ENCODE measurements at places on chromosomes 5 and 9.

GRCh38 chr5:173903396-173904140, 15.4 kb downstream of the CPEB4 start:
- no peak for DNase-seq

GRCh38 chr9:92484563-92484962, 2.3 kb upstream of the ASPN start:
- no peak for DNase-seq

- DNase-seq, result no peak
Measured at GRCh38 chr9:78972303-78972999, 599.3 kb upstream of the TLE4 start.

DNA sequence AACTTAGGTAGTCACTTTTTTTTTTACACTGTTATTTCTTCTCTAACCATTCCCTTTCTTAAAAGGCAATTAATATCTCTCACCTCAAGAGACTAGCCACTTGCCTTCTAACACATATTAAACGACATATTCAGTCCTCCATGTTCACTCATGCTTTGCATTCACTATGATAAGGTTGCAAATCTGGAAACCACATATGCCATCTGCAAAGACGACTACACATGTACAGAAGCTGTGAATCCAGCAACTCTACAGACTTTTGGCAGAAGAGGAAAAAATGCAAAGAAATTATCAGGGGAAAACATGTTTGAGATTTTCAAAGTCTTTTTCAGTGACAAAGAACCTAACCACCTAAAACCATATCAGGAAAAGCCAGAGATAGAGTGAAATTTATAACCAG, 112.1 kb downstream of the EPB41L4A start:
- no peak for DNase-seq

GRCh38 chr9:78900500-78900899, 603.6 kb downstream of the PSAT1 start:
- DNase-seq, result no peak

DNA sequence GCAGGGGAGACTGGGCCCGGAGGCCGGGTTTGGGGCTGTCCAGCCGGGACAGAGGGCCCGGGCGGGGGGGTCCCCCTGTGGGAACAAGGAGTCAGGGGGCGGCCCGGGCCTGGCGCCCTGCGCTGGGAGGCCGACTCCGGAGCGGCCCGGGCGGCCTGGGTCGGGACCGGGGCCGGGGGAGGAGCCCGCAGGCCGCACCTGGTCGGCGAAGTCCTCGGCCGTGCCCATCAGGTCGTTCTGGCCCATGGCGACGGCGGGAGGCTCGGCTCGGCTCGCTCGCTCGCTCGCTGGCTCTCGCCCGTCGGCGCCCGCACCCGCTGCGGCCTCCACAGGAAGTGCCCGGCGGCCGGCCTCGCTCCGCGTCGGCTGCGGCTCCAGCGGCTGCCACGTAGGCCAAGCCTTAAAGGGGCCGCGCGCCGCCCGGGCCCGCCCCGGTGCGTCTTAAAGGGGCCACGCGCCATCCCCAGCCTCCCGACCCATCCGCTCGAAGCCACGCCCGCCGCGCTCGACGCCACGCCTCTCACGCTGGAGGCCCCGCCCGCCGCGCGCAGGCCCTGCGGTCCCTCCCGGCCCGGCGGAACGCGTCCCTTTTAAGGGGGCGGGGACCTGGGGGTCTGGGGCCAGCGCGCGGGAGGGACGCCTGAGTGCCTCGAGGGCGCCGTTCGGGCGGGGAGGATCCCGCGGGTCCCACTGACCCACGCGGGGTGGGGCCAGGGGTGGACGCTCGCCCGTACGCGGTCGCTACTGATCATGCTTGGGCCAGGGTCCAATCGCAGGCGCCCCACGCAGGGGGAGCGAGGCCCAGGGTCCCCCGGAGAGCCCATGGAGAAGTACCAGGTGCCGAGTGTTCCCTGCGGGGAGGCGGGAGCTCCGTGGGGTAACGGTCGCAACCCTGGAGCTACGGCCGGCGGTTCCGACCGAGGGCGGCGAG, at the start of the genes STKLD1 and SURF4:
Gene STKLD1, plus strand, starts transcription at position 643 of the 931 bp plus-strand sequence. Its CDS starts 108 bp downstream, at position 751.
Gene SURF4, minus strand, starts transcription at position 337 of the 931 bp plus-strand sequence. Its CDS starts 91 bp downstream, at position 246.
- no peak for DNase-seq

DNA sequence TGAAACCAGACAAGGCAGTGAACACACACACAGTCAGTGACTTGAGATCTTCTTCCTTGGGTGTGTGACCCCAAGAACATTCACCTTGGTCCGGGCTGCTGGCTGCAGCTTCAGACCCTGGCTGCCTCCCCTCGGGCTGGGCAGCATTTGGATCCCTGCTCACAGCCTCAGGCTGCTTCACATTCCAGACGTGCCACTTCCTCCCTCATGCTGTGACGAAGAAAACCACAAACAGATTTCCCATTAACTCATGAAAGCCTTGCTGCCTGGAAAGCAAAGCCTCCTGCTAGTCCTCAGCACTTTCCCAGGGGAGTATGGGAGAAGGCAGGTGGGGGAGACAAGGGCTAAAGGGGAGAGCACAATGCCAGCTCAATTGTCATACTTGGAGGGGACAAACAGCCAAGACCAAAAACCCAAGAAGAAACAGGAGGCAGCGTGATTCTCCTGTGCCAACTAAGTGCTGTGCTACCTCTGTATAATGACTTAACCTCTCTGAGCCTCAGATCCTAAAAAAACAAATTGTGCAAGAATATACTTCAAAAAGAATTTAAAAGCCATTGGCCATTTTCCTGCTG, 594.6 kb upstream of the BRINP1 start:
- no peak for DNase-seq

GRCh38 chr5:74319076-74319475, 321.5 kb downstream of the ENC1 start:
- no peak for DNase-seq

DNA sequence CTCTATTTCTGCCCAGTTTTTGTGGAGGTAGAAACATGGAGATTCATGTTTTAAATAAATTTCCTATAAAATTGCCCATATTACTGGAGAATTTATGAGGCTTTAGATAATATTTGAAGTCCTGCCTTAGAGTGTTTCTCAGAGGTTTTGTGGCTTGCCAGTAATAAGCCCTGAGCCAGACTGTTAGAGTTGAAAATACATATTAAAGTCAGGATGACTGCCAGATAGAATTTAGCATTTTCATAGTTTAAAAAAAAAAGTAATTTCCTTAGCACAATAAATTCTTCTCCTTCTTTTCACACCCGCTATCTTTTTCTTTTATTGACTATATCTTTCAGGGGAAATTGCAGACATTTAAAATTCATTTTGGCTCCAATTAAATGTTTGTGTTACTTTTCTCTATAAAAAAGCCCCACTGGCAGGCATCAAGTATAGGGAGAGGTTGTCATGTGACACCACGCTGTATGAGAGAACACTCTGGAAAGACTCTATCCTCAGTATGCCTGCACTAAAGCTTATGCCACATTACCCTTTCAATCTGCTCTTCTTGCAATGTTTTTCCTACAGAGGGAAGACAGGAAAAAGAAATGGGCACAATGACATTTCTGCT, 135.2 kb downstream of the MPDZ start:
- no peak for DNase-seq

- no peak for DNase-seq
Measured at GRCh38 chr9:113176803-113177202, 26.0 kb downstream of the SLC31A2 start.

DNA sequence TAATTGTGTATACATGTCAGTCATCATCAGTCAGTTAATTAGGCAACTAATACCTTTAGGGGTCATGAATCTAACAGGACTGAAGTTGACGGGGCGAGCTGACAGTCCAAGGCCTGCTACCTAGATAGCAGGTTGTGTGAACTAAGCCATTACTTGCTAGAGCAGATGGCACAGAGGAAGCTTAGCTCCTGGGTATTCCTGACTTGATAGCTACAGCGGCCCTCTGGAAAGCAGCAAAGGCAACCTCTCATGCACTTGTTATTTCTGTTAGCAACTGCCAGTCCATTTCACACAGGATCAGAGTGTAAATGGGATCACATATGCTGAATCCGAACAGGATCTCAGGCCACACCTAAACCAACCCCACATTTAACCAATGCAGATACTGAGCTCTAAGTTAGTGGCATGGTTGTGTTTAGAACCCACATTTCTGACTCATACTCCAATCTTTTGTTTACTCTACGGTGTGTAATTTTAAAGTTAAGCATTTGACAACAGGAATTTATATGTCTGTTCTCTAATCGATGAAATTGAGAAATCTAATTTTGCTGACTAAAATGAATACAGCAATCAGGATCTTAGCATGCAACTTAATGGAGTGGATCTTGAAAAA, 521.3 kb upstream of the ZNF608 start:
- DNase-seq, result no peak

- no peak for DNase-seq
Measured at GRCh38 chr5:620586-621180, 8.5 kb downstream of the CEP72 start.

GRCh38 chr5:152264645-152265254, 140.3 kb downstream of the NMUR2 start:
- no peak for DNase-seq

- no peak for DNase-seq
Measured at GRCh38 chr5:33129309-33129708, 311.5 kb upstream of the TARS1 start.

GRCh38 chr9:123643518-123643917, 286.4 kb downstream of the DENND1A start:
- no peak for DNase-seq

GRCh38 chr5:35461530-35461929, 156.1 kb upstream of the SPEF2 start:
- DNase-seq, result no peak

GRCh38 chr9:7273575-7273974, 515.8 kb downstream of the KDM4C start:
- DNase-seq, result no peak

DNA sequence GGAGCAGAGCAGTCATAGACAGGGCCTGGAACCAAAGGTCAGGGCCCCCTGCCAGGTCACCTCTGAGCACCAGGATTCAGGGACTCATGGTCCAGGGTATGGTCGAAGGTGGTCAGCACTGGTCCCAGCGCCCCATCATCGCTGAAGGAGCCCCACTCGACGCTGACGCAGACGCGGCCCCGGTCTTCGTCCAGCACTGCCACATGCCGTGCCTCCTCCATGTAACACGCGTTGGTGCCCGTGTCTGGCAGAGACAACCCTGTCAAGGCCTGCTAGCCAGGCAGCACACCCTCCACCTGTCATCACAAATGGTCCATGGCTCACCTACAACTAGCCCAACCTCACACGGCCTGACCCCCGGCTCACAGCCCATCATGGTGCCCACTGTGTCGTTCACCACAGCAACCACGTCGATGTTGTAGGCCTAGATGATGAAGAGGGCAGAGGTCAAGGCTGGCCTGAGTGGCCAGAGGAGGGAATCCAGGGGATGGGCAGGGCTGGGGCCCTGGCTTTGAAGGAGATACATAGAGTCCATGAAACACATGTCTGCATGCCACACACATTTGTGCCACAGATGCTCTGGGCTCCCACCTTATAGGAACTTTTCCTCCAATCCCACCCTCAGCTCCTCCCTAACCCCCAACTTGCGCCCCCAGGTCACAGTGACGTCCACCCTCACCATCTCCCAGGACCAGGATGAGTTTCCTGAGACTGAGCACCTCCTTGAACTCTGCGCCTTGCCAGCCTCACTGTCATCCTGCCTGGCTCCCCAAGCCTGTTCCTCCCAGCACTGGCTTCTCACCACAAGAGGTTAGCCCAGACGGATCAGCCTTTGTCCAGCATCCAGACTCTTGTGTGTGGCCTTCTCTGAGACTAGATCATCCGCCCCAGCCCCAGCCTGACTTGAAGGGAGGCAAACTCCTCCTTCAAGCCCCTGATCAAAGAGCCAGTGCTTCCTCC, 9.5 kb downstream of the HK3 start:
- no peak for DNase-seq

DNA sequence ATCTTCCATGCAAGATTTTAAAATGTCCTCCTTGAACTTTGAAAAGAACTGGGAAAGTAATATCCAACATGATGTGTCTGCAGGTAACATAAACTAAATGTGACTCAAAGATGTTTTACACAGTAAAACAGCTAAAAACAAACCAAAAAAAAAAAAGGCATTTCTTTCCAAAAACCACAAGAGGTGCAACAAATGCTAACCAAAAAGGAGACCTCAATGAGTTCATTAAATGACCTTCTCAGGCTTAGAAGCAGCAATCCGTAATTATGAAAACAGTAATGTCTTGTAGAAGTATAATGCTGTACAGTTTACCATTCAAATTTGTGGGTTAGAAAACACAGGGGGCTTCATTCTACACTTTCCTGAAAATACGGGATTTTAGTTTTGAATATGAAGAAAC, 2.5 kb downstream of the RNF145 start:
- DNase-seq, result no peak

GRCh38 chr5:105752801-105753200, 1917.9 kb downstream of the EFNA5 start:
- no peak for DNase-seq

DNA sequence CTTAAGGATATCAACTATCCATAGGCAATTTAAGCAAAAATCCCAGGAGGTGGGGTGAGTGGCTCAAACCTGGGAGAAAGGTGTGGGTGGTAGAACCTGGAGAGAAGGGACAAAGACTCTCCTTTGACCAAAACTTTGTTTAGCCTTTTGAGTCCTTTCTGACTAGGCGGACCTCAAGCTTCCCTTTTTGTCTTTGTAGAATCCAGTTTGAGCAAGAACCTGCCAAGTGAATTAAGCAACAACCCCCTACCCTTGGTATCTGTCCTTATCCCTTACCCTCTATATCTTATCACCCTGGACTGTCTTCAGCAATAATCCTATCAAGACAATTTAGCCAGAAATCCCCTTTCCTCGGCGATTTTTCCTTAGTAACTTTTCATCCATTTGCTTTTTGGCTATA, 53.5 kb upstream of the SLC28A3 start:
- DNase-seq, result no peak

- no peak for DNase-seq
Measured at GRCh38 chr5:40551496-40552491, 127.9 kb upstream of the PTGER4 start.

DNA sequence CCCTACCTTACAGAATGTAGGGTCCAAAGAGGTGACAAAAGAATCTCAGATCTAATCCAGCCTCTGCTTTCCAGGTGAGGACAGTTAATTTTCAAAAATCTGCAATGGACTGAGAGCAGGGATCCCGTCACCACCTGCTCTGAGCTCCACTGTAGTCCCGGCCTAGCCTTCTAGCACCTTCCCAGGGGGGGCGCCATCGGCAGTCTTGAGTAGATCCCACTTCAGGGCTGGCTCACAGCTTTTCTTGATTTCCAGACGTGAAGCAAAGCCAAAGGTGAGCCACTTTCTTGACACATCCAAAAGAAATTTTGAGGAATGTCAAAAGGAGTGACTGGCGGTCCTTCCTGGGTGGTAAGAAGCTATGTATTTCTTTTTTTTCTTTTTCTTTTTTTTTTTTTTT, 114.1 kb downstream of the SYK start:
- no peak for DNase-seq

DNA sequence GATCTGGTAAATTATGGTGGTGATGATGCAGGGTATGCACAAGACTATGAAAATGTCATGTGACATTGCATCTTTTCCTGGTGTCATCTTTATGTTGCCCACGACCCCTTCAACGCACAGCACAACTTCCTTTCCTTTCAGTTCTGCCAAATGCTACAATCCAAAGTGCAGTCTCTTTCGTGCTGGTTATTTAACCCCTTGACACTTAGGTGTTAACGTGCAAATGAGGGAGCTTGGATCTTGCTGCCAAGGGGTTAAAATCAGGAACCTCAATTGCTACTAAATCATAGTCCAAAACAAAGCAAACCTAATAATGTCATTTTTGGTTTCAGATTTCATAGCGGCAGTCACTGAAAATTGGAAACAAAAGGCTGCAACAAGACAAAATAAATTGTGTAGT, 16.0 kb downstream of the CTSL start:
- DNase-seq, result no peak

GRCh38 chr9:82124090-82124489, 135.5 kb downstream of the SPATA31D1 start:
- DNase-seq, result no peak

- DNase-seq, result no peak
Measured at GRCh38 chr9:89022902-89023301, 31.6 kb downstream of the S1PR3 start.

- no peak for DNase-seq
Measured at GRCh38 chr9:3215658-3216057, 310.1 kb downstream of the RFX3 start.
